ENCODE measurements at places on chromosomes 5 and 9. TPM values are rescaled to one million over a fixed set of nuclear protein-coding genes. Genes with fewer than 3 reads are reported as not detected.

DNA sequence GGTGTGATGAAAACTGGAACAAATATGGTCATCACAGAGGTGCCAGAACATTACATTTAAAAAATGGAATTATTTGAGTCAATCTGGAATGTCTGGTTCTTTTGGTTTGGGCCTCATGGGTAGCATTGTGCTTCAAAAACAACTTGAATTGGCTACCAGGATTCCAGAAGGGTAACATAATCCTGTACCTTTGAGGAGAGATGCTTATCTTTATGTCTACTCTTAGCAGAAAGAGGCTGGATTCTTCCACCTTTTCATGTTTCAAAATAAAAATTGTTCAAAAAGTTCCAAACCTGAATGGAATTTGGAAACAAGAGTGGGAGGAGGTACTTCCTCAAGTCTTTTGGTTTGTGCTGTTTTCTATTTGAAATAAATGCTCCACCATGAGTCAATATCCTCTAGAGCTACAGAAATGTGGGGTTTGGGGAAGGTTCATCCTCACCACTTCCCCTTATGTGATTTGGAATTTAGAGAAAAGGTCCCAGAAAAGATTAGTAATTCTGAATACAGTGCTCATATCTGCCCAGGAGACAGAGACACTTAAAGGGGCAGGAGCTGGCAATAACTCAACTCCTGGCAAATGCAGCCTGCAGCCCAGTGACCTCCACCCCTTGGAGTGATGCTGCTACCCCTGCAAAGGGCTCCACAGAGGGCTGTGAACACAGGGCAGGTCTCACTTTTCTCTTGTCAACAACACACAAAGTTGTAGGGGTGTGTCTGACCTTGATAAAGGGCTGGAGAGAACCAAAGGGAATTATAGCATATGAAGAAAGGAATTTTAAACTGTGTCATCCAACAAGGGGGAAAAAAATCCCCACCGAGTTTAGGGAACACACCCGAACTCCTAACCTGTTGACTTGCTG is 272.8 kb downstream of the CWC27 start:
- no peak for DNase-seq

GRCh38 chr9:30622561-30622960 is 1761.9 kb upstream of the ACO1 start:
- DNase-seq = no peak

GRCh38 chr9:108618906-108619550 is 236.8 kb downstream of the ACTL7B start:
- DNase-seq = no peak

MEGF10 gene
- total RNA-seq = 33.0 TPM

GRCh38 chr9:136051453-136051836 is 43.6 kb downstream of the NACC2 start:
- DNase-seq = peak; percentile 81

- DNase-seq = no peak
Measured at GRCh38 chr5:151173711-151174611, 16.4 kb upstream of the ANXA6 start.

- no peak for DNase-seq
Measured at GRCh38 chr5:57724836-57725235, 242.2 kb upstream of the ACTBL2 start.

- no peak for DNase-seq
Measured at GRCh38 chr9:126377536-126377935, 50.9 kb downstream of the MVB12B start.

DNA sequence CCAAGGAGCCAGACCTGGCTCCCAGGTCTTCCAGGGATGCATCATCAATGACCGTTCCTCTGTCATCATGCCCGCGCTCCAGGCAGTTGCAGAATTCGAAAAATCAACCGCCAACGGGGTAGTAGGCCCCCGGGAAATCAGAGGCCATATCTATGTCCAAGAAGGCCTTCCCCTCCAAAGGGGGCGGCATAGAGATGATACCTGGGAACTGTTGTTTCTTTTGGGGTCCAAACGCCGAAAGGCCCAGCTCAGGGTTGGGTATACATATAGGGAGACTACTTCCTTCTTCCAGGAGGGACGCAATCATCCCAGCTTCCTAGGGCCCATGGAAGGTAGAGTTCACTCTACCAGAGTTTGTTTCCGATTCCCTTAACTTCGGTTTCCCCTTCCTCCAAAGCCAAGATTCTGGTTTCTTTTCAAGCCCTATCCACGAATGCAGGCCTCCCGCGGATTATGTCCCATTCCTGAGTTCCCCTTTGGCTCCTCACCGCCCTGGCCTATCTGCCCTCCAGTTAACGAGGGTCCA is 754 bp downstream of the DCAF12 start:
- DNase-seq = no peak

GRCh38 chr5:3943859-3944258 is 348.2 kb downstream of the IRX1 start:
- no peak for DNase-seq

DNA sequence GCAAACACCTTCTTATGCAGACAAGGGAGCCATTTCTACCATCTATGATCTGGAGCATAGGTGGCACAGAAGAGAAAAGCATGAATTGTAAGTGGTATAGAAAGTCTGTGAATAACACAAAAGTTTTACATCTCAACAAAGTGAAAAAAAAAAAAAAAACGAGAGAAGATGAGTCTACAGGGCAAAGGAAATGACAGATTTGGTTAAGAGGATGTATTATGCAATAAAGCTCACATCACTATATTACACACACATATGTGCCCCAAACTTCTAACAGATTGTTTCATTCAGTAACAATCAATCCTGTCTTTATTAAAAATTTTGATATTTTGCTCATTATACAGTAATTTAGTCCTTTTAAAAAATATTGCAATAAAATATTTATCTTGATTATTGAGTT is 49.8 kb downstream of the CERT1 start:
- DNase-seq = no peak

TOR4A gene
- 0.41 TPM for total RNA-seq

All from frontal cortex (tissue), 4 donors.